ENCODE measurements at places on chromosomes 7 and 10.
A peak's percentile ranks its signal among the peaks of the same experiment; 100 is the strongest.

GRCh38 chr10:121244818-121245217, 353.4 kb downstream of the FGFR2 start:
- DNase-seq: no peak

DNA sequence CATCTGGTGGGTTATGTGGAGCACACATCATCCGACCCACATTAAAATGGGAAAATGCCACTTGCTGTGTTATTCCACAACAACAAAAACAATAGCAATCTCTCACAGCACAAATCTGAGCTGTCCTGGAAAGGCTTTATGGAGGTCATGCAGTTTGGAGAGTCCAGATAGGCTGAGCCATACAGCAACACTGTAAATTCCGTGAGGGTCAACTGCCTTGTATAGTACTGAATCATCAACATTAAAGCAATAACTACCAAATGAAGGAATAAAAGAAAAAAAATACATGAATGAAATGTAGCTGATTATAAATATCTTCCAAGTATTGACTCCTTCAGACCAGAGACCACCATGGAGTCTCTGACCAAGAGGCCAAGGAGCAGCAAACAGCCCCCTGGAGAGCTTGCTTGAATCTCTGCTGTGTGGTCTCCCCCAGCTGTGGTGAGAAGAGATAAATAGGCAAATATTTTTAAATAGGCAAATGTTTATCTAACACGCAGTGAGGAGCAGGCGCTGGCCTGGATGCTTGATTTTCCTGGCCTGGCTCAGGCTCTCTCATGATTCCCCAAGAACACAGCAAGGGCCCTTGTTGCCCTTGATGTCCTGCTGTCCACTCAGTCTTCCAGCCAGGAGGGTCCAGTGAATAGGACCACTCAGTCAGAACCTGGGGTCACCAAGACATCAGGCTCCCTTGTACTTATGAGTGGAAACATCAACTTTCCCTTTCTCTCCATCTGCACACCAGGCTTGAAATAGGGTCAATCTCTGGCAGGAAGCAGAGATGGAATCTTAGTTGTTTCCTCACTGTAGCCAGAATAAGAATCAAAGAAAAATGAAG, 1021.3 kb downstream of the XPNPEP1 start:
- DNase-seq: no peak

DNA sequence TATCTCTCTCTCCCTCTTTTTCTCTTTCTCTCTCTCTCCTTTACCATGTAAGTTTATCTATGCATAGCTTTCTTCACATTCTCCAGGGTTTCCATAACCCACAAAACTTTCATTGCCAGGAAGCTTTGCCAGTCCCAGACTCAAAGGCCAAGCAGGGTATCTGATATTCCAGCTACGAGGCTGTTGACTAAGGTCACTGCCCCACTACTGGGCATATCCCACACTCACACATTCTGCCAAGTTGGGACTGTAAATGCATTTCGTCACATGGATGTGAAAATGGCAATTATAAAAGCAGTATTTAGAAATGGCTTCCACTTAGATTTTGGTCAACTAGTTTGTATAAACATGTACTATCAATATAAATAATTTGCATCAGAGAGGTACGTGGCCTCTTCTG, 43.3 kb upstream of the SEPTIN7 start:
- no peak for DNase-seq

DNA sequence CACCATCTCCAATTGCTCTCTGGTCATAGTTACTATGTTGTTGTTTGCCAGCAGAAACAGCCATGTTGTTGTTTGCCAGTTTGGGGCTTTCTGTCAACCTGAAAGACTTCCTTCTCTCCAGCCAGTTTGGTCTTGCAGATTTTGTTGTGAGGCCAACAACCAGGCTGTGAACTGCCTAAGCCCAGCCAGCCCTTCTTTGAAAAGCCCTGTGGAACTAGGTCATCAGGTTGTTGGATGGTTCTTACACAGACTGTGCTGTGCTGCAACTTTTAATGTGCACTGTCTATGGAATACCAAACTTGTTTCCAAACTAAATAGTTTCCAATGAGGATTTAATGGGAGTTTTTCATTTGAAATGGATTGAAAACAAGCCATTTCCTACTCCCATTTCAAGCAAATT, 592.7 kb upstream of the GALNT17 start:
- DNase-seq: no peak

- DNase-seq: peak; percentile 44
Observed at GRCh38 chr10:8137272-8137681, 82.8 kb downstream of the GATA3 start.

DNA sequence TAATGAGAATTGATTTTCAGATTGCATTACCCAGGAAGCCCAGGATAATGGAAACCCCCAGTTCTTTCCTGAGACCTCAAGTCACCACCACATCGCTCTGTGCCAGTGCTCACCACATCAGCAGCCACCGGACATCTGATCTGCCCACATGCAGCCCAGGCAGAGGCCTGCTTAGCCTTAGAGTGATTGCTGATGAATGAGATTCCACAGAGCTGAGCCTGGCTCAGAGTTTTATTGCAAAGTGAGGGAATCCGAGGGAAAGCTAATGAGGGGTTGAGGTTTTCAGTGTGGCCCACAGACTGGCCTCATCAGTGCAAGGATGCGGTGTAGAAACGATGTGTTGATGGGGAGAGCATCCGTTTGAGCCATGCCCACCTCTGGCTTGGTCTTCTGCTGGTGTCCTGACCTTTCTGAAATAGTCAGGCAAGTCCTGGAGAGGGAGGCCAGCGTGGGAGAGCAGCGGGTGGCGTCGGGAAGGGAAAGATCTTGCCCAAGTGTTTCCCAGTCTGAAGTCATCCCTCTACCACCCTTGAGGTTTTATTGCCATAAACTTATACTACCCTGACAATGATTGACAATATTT, 120.3 kb downstream of the ITIH5 start:
- DNase-seq: no peak

- DNase-seq: no peak
Observed at GRCh38 chr10:20999699-21000098, 102.6 kb upstream of the NEBL start.

DNA sequence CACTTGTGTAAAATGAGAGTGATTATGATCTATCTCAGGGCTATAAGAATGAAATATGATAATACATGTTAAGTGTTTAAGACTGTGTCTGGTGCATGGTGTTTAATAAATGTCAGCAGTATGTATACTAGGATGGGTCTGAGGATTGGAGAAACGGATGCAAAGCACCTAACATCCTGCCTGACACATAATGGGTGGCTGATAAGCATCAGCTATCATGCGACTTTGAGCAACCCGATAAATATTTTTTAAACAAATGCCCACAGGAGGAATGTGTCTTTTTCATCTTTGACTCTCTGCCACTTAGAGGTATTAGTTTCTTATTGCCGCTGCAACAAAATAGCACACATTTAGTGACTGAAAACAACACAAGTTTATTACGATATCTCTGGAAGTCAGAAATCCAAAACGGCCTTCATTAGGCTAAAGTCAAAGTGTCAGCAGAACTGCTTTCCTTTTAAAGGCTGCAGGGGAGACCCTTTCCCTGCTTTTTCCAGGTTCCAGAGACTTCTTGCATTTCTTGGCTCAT, 93.2 kb upstream of the ARHGAP21 start:
- no peak for DNase-seq

GRCh38 chr7:100208911-100209408, 10.8 kb upstream of the PVRIG start:
- DNase-seq: peak; percentile 61

DNA sequence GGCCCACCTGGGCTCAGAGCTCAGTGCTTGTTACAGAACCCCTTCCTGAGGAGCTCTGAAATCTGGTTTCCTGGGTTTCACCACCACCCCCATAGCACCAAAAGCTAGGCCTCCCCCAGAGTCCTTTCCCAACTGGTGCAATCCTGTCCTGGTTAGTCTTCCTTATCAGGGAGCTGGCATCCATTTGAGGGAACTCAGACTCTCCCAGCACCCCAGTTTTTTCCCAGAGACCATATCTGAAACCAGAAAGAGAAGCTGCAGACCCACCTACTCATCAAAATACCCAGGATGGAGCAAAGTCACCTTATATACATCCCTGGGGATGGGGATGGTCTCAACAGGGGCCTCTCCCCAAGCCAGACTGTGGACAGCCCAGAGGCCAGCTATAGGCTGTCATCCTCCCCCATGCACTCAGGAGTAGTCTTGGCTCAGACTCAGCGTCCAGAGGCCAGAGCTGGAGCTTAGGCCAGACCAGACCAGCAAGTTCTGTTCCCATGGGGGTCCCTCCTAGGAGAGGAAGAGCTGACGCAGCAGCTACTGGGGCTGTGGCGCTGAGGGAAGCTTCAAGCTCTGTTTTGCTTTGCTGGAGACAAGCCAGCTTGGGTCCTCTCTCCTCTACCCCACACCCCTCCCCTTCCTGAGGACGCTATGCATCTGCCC, 3.0 kb downstream of the TBATA start:
- no peak for DNase-seq

GRCh38 chr7:157691586-157692459, 355.0 kb downstream of the DNAJB6 start:
- no peak for DNase-seq

- DNase-seq: no peak
Observed at GRCh38 chr10:58648131-58648530, 135.5 kb downstream of the BICC1 start.

GRCh38 chr7:3106361-3106826, 62.7 kb upstream of the CARD11 start:
- DNase-seq: no peak

DNA sequence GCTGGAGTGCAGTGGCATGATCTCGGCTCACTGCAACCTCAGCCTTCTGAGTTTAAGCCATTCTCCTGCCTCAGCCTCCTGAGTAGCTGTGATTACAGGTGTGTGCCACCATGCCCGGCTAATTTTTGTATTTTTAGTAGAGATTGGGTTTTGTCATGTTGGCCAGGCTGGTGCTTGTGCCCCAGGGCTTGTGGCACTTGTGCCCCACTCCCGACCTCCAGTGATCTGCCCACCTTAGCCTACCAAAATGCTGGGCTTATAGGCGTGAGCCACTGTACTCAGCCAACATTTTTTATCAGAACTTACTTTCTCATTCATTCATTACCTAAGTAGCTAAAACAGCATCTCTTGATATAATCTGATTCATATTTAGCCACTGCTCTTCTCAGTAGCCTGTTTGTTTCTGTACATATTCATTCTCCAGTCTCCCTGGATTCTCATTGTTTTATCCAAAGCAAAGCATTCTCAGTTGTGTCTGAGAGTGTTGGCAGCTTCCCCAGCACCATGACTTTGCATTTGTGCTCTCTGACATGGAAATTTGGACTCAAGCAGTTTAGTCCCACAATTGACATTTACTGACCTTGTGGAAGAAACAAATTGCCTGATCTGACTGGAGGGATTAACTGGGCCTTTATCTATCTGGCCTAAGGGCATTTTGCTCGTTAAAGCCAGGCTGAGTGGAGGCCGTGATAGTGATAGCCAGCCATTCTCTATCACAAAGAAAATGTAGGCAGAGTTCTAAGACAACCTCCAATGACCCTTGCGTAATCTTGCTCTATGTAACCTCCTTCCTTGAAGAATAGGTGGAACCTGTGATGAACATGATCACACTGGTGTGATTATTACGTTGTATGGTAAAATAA, 44.9 kb downstream of the AKR1B15 start:
- DNase-seq: no peak

GRCh38 chr10:77555591-77556212, 81.9 kb downstream of the KCNMA1 start:
- no peak for DNase-seq

DNA sequence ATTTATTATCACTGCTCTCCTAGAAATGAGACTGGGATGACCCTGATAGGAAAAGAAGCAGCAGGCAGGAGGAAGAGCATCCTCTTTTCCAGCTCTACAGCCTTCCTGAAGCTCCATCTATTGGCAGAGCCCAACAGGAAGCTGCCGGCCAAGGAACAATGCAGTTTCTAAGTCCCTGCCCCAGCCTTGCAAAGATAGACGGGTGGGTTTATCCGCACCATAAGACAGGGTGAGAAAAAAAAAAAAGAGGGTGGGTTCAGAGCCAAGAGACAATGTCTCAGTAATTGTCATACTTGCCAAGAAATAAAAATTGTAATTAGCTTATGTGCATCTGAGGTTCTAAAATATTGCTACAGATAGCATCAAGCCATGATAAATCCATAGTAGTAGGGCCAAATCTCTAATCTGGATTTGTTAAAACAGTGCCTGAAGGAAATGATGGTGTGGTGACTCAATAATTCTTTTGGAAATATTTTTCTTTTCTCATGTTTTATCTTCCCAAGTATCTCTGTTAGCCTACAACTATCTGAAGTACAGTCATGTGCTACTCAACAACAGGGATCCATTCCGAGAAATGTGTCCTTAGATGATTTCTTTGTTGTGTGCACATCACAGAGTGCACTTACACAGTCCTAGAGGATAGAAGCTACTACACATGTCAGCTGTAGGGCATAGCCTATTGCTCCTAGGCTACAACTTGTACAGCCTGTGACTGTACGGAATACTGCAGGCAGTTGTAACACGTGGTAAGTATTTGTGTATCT, 242.9 kb upstream of the CXCL12 start:
- no peak for DNase-seq

GRCh38 chr10:49001402-49001801, 61.8 kb upstream of the LRRC18 start:
- no peak for DNase-seq

DNA sequence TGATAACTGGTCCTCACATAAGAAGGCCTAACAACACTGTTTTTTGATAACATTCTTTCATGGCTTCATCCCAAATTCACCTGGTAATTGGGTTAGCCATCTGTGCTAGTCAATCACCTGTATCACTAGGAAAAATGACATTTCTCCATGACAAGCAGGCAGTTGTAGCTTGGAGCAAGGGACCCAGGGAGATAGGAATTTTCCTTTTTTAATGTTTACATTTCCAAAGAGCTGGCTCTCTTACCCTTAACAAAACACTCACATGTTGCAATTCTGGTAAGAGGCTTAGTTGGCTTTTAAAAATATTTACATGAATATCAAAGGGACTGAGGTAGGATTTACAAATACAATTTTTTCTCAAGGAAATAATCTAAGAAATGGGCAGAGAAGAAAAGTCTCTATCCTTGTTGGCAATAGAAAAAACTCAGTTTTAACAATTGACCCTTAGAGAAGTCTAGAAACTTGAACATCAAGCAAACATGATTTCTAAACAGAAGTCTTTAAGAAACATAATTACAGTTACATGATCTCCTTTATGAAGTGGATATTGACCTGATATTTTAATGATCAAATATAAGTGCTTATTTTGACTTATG, 16.1 kb upstream of the AKR1C1 start:
- DNase-seq: no peak

Data from stimulated activated CD4-positive, alpha-beta T cell treated with anti-CD3 and anti-CD28 coated beads, Interleukin-2, amount 100 ng/mL, for 24 hours (primary cell).